ENCODE measurements at places on chromosomes 2 and 18.

DNA sequence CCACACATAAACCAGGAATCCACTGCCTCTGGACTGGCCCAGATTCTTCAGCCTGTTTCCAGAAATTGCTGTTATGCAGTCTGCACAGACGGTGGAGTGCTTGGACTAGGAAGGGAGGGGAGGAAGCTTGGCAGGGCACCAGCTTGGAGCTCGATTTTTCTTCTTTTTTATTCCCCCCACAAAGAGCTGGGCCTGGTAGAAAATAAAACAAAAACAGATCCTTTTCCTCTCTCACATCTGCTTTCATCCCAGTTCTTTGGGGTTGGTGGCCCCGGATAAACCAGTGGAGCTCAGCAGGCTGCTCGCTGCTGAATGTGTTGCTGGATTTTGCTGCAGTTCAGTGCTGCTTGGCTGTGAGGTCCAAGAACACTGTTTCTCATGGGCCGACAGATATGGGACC, 16.0 kb downstream of the LRRTM1 start:
- DNase-seq: no peak

DNA sequence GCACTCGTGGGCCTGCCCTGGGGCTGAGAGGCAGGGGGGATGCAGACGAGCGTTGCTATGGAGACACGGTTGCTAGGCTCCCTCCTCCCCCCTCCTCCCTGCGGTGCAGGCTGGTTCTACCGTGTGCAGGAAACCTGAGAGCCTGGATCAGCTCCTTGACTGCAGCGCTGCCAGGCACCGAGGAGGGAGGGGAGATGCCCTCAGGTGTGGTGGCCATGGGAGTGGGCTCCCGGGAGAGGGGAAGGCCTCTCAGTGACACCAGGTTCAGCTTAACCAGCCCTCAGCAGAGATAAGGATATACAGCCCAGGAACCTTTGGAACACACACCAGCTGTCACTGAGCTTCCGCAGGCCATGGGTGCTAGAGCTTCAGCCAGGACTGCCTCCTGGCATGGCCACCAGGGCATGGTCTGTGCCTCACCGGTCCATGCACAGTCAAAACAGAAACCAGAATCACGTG, 124.4 kb upstream of the PXDN start:
- DNase-seq: peak; percentile 31

GRCh38 chr2:8677646-8678592, 3.9 kb upstream of the ID2 start:
- peak; percentile 37 for DNase-seq

GRCh38 chr2:191748059-191748461, 70.1 kb downstream of the NABP1 start:
- no peak for DNase-seq

DNA sequence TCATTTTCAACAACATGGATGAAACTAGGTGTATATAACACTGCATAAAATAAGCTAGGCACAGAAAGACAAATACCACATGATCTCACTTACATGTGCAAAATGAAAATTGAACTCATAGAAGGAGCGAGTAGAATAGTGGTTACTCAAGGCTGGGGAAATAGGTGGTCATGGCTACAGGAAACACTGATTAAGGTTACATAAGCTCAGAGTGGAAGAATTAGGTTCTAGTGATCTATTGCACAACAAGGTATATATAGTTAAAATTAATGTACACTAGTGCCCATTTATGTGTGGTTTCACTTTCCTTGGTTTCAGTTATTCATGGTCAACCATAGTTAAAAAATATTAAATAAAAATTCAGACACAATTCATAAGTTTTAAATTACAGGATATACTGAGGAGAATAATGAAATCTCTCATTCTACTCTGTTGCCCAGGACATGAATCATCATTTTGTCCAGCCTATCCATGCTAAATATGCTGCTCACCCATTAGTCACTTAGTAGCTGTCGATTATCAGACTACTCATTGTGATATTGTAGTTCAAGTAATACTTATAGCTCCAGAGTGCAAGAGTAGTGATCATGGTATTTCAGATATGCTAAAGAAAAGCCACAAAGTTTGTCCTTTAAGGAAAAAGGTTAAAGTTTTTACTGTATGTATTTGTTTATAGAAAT, 1530.9 kb upstream of the LRRTM1 start:
- no peak for DNase-seq

DNA sequence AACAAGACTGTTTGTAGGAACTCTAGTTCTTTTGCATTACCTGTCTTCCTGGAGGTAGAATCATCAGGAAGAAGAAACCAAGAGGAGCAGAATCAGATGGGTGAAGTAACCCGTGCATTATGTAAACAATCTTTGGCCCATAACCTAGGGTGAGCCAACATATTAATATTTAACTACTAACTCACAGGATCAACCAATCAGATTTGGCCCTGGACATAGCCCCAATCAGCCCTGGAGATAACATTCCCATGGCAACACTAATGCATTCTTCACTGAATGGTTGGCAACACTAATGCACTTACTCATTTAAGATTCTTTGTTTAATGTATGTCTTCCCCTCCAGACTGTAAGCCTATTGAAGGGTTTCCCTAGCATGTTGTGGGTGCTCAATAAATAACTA, 72.0 kb upstream of the CTAGE1 start:
- DNase-seq: no peak

DNA sequence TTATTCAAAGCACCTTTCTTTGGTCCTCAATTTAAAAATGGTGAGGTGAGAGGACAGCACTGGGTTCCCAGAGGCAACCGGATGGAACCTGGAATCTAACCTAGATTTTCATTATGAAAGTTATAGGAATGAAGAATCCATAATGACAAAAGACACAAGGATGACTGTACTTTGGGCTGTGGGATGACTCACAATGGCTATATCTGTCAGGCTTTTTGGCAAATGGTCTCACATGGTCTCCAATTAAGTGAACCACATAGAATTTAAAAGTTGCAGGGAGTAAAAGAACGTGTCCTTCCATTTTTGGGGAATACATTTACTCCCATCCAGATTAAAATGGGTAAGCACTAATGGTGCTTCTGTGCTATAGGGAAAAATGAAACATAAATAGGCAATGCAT, 31.8 kb upstream of the LYPD1 start:
- no peak for DNase-seq

DNA sequence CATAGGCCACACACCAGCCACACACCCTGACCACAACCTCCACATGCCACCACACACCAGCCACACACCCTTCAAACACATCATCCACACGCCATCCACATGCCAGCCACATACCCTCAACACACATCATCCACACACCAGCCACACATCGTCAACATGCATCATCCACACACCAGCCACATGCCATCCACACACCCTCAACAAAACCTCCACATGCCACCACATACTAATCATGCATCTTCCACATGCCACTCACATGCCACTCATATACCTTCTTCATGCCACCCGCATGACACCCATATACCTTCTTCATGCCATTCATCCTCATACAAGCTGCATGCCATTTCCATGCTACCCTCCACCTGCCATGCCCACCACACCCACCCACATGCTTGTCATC, 12.4 kb downstream of the TNS1 start:
- DNase-seq: no peak

DNA sequence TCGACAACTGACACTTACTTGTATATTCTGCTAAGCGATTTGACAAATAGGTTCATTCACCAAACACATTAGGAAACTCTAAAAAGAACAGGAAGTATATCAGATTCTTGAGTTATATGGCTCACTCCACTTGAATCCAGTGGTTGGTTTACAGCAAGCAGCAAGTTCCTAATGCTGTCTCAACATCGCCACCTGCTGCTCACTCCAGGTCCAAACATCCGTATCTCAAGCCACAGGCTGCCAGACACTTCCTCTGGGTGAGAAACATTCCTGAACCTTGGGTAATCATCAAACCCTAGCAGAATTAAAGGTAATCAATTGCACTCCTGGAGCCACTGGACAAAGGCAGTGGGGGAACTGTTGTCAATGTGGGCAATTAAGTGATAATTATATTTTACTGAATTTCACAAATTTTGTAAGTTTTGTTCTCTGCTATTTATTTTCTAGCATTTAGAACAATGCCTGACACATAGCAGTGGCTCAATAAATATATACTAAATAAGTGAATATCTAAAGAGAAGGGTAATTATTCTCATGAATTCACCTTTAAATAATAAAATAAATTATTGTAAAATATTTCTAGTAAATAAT, 107.1 kb upstream of the TTN start:
- DNase-seq: peak; percentile 34

GRCh38 chr2:107285621-107286299, 399.8 kb upstream of the ST6GAL2 start:
- DNase-seq: no peak

DNA sequence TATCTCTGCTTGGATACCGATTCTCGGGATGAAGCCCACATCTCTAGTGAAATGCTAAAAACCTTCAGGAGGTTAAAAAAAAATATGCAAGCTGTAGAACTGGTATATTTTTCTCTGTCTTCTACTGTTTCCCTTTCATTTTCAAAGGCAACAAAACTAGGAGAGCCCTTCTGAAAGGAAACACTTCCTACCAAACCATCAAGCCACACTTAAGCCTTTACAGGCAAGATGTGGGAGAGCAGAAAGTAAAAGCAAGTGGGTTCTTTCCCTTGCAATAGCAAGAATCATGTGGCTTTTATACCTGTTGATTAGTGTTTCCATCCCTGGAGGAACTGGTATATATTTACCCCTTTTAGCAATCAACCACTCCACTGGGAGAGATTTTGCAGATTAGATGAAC, 147.9 kb upstream of the ACAA2 start:
- DNase-seq: no peak

- no peak for DNase-seq
These were observed 5.0 kb downstream of the GAD1 start for GRCh38 chr2:170821531-170822289.

GRCh38 chr2:136243638-136244535, 125.9 kb upstream of the CXCR4 start:
- no peak for DNase-seq

GRCh38 chr2:170587117-170587516, 128.0 kb upstream of the SP5 start:
- no peak for DNase-seq

DNA sequence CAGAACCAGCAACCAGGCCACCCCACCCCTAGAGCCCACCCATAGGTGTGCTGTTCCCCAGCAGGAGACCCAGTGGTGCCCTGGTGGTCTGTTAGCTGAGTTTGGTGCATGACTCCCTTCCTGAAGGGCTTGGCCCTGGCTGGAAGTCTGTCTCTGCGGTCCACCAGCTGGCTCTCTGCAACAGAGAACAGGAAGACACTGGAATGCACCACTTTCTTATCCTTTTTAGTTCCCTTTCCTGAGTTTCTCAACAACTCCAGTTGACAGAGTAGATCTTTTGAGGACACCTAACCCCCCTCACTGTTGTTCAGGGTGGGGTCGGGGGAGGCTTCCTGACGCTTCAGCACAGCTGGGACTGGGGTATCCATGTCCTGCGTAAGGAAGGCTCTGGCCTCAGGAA, 11.9 kb upstream of the RPL37A start:
- no peak for DNase-seq

GRCh38 chr2:210591663-210592062, 35.3 kb downstream of the CPS1 start:
- DNase-seq: no peak

- DNase-seq: no peak
These were observed 12.8 kb downstream of the PSMD1 start for GRCh38 chr2:231069379-231070054.

DNA sequence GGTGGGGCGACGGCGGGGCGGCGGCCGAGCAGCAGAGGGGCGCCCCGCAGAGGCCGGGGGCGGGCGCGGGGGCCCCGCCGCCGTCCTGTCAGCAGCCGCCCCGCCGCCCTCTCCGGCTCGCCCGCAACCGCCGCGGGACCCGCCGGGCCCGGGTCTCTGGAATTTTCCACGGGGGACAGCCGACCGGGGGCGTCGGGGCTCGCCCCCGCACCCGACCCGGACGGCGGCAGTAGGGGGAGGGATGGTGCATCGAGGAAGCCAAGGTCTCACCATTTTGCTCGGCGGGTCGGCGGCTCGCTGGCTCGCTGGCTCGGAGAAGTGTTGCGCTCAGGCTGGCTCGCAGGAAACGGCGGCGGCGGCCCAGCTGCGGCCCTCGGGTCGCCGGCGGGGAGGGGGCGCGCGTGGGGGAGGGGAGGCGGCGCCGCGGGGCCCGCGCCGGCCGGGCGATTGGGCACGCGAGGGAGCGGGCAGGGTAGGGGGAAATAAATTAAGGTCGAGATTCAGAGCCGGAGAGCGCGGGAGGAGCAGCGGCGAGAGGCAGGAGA, 405 bp downstream of the PPP3R1 start:
- DNase-seq: no peak

All from NCI-H1436 treated with DMSO at 0.1 percent for 48 hours (cell line).